ENCODE measurements at places on chromosomes 16 and 17. TPM values are rescaled to one million over a fixed set of nuclear protein-coding genes. Genes with fewer than 3 reads are reported as not detected.

Gene NTN1
- not detected for total RNA-seq

GRCh38 chr17:78824240-78824639 is 16.4 kb downstream of the USP36 start:
- DNase-seq, result no peak

Gene IL34
- not detected for total RNA-seq

GRCh38 chr16:3592559-3592958 is 15.4 kb upstream of the NLRC3 start:
- DNase-seq, result no peak

- DNase-seq, result no peak
These were observed 104.4 kb downstream of the GRIN2A start for GRCh38 chr16:10077861-10078260.

Gene GLP2R
- total RNA-seq, result not detected

Gene IRX3
- total RNA-seq, result not detected

DNA sequence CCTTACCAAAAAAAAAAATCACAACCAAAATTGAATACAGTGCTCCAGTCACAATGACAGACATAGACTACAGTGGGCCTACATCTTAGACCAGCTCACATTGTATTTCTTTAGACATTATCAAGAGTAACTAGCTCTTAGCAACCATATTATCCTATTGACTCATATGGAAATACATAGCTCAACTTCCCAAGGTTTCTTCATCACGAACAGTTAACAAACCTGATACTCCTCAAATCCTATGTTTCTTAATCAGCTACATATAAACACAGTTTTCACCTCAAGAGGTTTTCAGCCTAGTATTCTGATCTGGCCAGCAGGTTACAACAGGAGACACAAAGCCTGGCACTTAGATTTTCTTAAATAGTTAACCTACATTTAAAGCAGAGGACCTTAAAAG is 29.7 kb downstream of the CMC2 start:
- DNase-seq, result no peak

DNA sequence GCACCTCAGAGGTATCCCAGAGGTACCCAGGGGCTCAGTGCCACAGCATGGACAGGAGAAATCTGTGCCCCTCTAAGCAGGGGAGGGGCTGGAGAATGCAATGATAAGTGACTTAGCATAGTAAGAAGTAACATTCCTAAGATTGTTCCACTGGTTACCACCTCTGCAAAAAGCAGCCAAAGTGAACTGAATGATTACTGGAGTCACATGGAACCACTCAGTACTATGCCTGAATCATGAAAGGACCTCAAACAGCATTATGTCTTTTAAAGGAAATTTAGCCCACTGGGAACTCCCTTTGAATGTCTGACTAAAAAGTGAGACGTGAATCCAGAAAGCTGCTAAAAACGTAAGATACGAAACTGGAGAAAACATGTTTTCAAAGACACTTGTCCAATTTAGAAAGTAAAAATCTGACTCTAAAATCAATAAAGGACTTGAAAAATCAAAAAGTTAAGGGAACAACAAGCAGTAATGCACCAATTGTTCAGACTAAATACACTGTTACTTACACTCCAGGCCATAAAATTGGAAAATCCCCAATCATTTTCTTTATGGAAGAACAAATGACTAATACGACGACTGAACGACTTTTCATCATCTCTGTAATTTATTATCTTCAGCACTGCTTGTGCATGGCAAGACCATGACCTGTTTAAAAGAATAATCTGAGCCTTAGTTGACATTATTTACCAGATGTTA is 38.6 kb downstream of the LITAFD start:
- DNase-seq, result no peak

Gene FOXO3B
- 0.98 TPM for total RNA-seq

DNA sequence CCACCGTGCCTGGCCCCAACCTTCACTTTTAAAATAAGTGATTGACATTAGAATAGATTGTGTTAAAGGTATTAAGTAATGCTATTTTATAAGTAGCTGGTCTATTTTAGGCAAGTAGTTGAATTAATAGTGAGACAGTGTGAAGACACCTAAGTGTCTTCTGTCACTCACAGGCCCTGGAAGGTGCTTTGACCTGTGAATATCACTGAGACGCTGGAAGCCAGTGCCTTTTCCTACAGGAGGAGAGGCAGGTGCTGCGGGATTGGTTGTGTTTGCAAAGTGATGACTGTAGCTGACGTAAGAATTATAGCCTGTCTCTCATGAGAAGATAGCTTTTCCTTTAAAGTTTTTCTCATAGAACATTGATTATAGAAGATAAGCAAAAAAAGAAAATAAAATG is 45.0 kb downstream of the RAB11FIP3 start:
- no peak for DNase-seq

Gene SP2
- 24.1 TPM for total RNA-seq

Gene MKS1
- total RNA-seq, result 26.9 TPM

Gene KIF19
- total RNA-seq, result not detected

DNA sequence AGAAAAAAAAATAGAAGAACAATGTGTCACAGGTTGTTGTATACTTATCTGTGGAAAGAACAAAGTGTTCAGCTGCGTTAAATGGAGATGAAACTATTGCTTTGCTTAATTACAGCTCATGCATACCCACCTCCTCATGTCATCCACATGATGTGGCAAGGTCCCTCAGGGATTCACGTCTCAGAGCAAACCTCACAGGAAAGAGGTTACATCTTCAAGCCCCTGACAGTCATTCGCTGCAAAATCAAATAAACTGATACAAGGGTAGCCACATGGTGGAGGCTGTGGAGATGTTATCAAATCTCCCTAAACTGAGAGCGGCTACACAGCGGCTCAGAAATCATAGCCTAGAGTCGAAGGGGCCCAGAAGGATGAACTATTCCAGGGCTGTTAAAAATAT is 21.1 kb downstream of the GINS3 start:
- DNase-seq, result no peak

- no peak for DNase-seq
These were observed 8.6 kb downstream of the ATP2A3 start for GRCh38 chr17:3955673-3955988.

DNA sequence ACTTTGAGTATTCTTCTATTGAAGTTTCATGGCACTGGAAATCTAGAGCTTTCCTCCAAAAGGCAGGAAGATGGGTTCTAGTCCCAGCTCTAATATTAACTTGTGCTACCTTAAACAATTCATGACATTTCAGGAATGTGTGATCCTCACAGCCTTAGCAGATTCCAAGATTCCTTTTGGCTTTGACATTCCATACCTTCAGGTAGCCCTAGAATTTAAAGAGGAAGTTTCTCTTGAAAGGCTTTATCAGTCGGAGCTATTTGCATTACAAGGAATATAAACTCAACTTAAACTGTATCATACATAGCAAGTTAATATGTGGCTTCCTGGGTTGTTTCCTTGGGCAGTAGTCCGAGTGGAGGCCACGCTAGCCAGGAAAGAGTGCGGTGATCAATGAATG is 330.0 kb downstream of the SHISA9 start:
- no peak for DNase-seq

DNA sequence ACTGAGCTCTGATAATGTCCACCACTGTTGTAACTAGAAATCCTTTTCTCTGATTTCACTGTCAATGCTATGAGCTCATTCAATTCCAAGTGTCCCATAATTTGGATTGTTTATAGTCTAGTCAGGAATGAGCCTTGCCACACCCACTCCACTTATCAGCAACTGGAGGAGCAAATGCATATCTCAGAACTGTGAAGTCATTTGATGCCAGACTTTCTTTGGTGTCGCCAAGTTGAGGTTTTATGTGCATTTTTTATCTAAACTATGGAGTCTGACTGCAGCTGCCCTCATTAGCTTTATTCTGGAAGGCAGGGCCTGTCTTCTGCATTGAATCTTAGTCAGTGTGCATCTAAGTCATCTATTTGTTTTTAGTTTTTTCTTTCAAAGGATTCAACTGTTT is 361.3 kb downstream of the PMP22 start:
- no peak for DNase-seq

All from OCI-LY7 (cell line).